Stimulated activated CD8-positive, alpha-beta memory T cell treated with anti-CD3 and anti-CD28 coated beads, Interleukin-4, amount 100 ng/mL, for 24 hours (primary cell): ENCODE measurements at places on chromosomes 6 and 20.

DNA sequence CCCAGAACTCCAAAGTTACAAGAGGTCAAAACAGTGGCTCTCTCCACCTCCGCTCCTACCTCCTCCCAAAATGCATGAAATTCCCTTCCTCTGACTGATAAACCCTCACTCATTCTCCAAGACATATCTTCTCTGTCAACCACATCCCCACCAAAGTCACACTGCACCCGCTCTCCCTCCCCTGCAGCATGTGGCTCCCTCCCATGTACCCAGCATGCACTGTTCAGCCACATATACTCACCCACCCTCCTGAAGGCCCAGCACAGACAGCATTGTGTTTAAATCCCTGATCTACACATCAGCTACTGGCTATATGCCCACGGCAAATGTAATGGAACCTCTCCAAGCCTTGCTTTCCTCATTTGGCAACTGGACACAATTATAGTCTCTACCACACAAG lies 5.5 kb upstream of the POU5F1 start:
- no peak for DNase-seq

DNA sequence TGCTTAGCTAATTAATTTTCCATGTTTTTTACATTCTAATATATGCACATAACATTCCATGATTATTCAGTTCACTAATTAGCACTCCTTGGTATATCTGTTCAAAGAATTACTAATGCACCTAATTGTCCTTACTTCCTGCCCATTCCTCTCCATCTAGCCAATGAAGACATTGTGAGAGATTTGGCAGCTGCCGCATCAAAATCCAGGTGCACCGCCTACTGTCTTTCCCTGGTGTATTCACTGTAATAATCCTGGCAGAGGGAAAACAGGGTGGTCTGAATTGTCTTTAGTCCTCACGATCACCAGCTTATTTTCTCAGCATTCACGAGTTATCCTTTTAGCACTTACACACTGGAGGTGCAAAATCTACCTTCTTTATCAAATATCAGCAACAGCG lies 61.0 kb upstream of the SCGN start:
- DNase-seq: no peak

- no peak for DNase-seq
These were observed 14.0 kb downstream of the RPS6KA2 start for GRCh38 chr6:166613027-166613426.

DNA sequence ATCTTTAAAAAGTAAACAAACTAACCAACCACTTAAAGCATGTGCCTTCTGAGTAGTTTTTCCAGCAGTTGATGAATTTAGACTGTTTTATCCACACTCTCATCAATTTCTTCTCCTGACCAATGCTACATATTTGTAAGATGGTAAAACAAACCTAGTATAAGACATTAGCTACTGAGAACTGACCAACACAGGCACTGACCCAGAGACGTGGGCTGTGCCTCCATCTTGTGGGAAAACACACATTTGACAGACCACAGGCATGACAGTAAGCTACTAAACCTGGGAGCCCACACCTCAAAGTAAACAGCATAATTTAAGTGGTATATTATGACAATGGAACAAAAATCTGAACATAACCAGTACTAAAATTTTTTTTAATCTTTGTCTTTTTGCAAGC lies 121.4 kb upstream of the NRSN1 start:
- DNase-seq: no peak

GRCh38 chr6:162109480-162110050 lies 618.0 kb downstream of the PRKN start:
- DNase-seq: no peak

DNA sequence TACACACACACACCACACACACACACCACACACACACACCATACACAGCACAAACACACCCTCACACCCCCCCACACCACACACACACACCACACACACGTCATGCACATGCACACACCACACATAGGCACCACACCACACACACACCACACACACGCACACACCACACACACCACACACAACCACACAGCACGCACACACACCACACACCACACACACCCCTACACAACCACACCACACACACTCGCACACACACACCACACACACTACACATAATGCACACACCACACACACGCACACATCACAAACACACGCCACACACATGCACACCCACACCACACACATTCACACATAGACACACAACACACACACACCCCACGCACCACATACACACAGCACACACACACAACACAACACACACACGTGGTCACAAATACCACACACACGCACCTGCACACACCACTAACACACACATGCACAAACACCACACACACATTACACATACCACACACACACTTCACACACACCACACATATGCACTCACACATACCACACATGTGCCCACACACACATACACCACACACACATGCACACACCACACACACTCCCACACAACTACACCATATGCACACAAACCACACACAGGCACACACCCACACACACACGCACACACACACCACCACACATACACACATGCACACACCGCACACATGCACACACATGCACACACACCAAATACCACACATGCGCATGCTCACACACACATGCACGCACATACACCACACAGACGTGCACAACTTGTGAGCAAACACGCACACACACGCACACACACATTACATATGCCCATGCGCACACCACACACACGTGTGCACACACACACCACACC lies 9.4 kb upstream of the ACSS1 start:
- DNase-seq: no peak

- DNase-seq: peak; percentile 77
These were observed 13.3 kb upstream of the RBPJL start for GRCh38 chr20:45293041-45294002.

- DNase-seq: no peak
These were observed 23.9 kb upstream of the FAM83C start for GRCh38 chr20:35316086-35316485.

- no peak for DNase-seq
These were observed 36.0 kb downstream of the ANKS1A start for GRCh38 chr6:34924831-34925625.

DNA sequence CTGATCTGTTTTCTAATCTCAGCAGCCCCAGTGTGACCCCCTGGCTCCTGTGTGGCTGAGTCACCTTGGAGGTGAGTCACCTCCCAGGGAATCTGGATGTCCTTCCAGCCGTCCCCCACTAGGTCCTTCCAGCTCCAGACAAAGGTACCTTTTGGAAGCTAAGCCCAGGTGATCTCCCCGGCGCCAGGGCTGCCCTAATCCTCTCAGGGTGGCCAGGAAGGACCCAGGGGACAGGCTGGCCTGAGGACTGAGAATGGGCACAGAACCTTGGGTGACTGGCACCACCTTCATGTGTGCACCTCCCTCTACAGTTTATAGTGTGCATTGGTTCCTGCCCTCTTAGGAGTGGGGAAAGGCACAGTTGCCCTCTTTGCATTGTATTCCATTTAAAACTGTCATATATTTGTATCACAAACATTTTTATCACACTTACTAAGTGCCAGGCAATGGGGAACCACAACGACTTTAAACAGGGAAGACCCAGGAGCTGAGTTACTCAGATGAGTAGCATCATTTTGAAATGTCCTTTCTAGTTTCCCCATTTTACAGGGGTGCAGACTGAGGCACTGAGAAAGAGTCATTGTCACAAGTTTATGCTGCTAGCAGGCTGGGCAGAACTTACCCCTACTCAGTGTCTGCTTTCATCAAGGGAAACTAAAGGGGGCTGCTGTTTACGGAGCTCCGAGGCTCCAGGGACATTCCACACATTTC lies 2.6 kb upstream of the BPIFB4 start:
- no peak for DNase-seq

GRCh38 chr6:68975064-68975463 lies 340.0 kb downstream of the ADGRB3 start:
- no peak for DNase-seq

DNA sequence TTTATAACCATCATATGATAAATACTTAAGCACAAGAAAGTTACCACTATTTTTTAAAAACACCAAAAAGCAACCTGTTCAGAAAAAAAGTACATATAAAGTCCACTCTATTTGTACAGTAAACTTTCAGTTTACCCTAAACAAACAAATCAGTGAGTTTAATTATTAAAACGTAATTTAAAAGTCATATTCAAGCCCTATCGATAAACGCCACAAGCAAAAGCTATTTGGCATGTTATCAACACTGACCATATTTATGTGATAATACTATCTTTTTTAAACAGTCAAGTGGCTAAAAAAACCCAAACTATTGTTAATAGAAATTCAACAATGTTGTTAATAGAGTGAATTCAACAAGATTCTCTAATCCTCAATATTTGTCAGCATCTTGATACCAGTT lies 1.9 kb downstream of the KATNA1 start:
- DNase-seq: no peak

DNA sequence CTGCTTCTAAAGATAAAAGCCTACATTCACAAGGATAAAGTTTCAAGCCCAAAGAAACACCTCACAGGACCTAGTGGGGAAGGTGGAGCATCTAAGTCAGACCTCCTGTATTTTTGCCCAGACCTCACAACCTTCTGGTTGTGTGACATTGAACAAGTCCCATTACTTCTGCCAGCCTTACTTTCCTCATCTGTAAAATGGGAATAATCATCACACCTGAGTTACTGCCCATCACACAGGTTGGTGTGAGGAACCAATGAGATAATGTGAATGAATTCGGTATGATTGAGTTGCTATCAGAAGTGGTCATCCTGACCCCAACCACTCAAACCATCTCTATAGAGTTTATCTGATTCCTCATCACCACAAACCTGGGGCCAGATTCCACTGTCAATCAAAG lies 11.1 kb upstream of the SLC22A23 start:
- no peak for DNase-seq

GRCh38 chr6:12348530-12349511 lies 58.7 kb downstream of the EDN1 start:
- no peak for DNase-seq

- no peak for DNase-seq
These were observed 34.5 kb upstream of the CST7 start for GRCh38 chr20:24914388-24915241.

GRCh38 chr6:111105578-111105977 lies 18.3 kb downstream of the SLC16A10 start:
- DNase-seq: peak; percentile 14

DNA sequence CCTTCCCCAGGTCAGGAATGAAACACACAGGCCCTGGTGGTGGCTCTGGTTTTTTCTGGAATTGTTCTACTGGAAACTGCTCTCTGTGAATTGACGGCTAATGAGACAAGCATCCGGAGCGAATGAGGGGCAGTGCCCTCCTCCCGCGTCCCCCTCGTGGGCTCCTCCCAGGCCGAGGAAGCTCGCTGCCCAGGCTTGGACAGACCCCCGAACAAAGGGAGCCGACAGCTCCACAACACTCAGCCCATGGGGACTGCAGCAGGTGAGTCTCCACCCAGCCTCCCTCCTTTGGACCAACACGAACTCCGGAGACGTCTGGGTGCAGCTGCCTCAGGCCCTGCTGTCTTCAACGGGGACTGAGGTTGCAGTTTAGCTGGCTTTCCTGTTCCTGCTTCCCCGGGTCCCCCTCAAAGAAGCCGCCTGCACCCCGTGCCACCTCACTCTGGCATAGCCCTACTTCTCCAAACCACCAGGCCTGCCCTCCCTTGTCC lies 31.3 kb upstream of the AFDN start:
- no peak for DNase-seq

DNA sequence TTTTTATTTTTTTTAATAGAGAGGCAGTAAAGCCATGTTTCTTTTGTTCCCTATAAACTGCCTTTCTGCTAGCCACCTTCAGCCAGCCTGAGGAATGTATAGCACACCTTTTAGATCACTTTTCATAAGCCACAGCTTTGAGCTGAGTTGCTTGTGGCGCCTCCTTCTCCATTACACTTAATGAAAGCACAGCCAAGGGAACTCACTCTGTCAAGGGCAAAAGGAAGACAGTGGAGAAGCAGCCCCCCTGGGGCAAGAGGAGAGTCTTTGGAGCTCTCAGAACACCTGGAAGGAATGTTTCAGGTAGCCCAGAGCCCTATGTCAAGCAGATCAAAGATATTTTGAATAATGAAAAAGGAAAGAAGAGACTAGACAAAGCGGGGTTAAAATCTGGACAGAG lies 235.1 kb downstream of the CLIC5 start:
- DNase-seq: no peak

GRCh38 chr20:63552481-63553249 lies 1.3 kb upstream of the FNDC11 start:
- no peak for DNase-seq

DNA sequence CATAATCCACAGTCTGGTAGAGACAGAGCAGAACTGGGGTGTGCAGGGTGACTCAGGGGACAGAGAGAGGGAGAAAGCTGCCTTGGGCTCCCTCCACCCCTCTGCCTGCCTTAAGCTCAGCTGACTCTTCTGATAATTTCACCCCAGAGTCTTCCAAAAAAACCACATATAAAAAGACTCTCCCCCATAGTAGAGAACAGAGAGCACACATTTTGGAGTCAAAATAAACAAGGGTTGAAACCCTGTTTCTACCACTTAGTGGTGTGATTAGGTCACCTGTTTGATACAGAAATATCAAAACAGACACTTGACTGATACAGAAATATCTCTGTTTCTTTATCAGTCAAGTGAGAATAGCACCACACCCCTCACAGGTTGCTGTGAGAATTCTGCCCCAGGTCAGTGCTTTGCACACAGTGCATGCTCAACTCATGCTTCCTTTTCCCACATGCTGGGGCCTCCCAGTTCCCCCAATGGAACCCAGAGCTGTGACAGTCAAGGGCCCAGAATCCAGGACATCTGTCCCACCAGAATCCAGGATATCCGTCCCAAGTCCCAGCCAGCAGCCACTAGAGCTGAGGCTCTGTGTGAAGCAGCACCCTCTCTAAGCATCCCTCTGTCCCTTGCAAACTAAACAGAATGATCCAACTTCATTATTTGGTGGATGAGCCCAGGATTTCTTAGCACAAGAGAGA lies 1.2 kb downstream of the TREML2 start:
- DNase-seq: no peak

- DNase-seq: no peak
These were observed 10.7 kb downstream of the SLC17A3 start for GRCh38 chr6:25863360-25863759.

DNA sequence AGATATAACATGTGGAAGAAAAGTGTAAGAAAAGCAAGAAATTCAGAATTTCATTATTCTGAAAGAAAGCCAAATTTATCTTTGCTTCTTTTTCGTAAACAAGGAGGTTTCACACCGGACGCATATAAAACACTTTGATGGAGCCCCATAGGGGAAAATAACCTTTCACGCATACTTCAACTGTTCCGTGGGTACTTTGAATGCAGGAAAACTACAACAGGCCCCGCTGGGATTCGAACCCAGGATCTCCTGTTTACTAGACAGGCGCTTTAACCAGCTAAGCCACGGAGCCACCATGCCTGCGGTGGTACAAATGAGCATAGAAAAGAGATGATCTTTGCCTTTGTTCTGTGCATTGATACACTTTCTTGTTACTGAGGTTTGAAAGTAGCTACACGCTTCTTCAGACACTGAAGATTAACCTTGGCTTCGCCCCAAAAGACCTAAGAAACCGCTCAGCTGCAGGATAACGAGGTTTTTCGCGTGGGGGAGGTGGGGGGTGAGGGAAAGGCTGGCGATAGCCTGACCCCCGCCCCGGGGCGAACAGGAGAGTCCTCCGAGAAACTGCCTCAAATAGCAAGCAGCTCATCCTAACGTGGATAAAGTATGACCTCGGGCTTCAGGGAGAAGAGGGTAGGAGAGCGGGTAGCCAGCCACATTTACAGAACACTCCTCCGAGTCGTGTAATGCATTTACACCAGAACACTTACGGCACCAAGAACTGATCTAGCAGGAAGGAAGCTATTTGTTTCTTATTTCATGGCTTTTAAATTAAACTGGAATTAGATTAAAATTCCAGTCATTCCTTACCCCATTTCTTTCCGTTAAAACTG lies 5.3 kb upstream of the HMGN4 start:
- peak; percentile 87 for DNase-seq

GRCh38 chr20:14860410-14860814 lies 523.0 kb upstream of the FLRT3 start:
- no peak for DNase-seq
